ENCODE measurements at places on chromosomes 2 and 18.

- H3K27me3 ChIP-seq = no peaks in the 10 kb centered on the region
- no peaks in the 10 kb centered on the region for H3K36me3 ChIP-seq
- H3K4me3 ChIP-seq = no peak overlapping the region
- DNase-seq = no peak
- H3K4me1 ChIP-seq = no peaks in the 10 kb centered on the region
Observed at GRCh38 chr2:443741-444140, 155.8 kb upstream of the ALKAL2 start.

- no peak for DNase-seq
- no peaks in the 10 kb centered on the region for H3K4me1 ChIP-seq
- no peak overlapping the region for H3K27ac ChIP-seq
- H3K4me3 ChIP-seq = no peak overlapping the region
Observed at GRCh38 chr2:13485256-13485655, 768.5 kb downstream of the TRIB2 start.

GRCh38 chr2:239745386-239746227 is 279.5 kb downstream of the NDUFA10 start:
- H3K27ac ChIP-seq = no peak overlapping the region
- H3K4me1 ChIP-seq = no peaks in the 10 kb centered on the region
- no peaks in the 10 kb centered on the region for H3K27me3 ChIP-seq
- H3K36me3 ChIP-seq = no peaks in the 10 kb centered on the region

GRCh38 chr2:30947686-30948085 is 140.4 kb upstream of the CAPN13 start:
- no peaks in the 10 kb centered on the region for H3K27me3 ChIP-seq
- DNase-seq = no peak
- no peak overlapping the region for H3K27ac ChIP-seq
- no peaks in the 10 kb centered on the region for H3K36me3 ChIP-seq
- no peaks in the 10 kb centered on the region for H3K4me1 ChIP-seq

DNA sequence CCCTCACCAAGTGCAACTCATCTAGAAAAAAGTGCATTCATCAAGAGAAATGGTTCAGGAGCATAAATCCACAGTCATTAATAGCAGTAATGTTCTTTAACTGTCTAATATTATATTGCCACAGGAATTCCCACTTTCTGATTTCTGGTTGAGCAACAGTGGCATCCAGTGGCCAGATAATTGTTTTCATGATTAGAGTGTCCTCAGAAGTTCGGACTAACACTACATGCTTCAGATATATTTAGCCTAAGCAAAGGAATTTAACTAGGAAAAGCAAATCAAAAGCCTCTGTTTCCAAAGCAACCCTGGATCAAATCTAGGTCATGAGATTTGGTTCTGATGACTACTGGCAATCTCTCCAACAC is 9.8 kb upstream of the ERBB4 start:
- no peak for DNase-seq
- H3K27me3 ChIP-seq = no peaks in the 10 kb centered on the region
- no peaks in the 10 kb centered on the region for H3K36me3 ChIP-seq
- no peaks in the 10 kb centered on the region for H3K4me1 ChIP-seq

- H3K27me3 ChIP-seq = no peaks in the 10 kb centered on the region
- H3K27ac ChIP-seq = peak overlapping the region; percentile 22
- no peaks in the 10 kb centered on the region for H3K36me3 ChIP-seq
- H3K4me3 ChIP-seq = no peak overlapping the region
Observed at GRCh38 chr2:217555081-217555876, 447.5 kb downstream of the TNS1 start.

- H3K27ac ChIP-seq = no peak overlapping the region
- H3K27me3 ChIP-seq = no peaks in the 10 kb centered on the region
- DNase-seq = no peak
Observed at GRCh38 chr2:37827455-37827854, 97.6 kb upstream of the RMDN2 start.

GRCh38 chr2:16081316-16082200 is 141.2 kb downstream of the MYCN start:
- H3K27ac ChIP-seq = no peak overlapping the region
- no peaks in the 10 kb centered on the region for H3K4me1 ChIP-seq
- no peaks in the 10 kb centered on the region for H3K36me3 ChIP-seq
- DNase-seq = no peak
- H3K27me3 ChIP-seq = no peaks in the 10 kb centered on the region

DNA sequence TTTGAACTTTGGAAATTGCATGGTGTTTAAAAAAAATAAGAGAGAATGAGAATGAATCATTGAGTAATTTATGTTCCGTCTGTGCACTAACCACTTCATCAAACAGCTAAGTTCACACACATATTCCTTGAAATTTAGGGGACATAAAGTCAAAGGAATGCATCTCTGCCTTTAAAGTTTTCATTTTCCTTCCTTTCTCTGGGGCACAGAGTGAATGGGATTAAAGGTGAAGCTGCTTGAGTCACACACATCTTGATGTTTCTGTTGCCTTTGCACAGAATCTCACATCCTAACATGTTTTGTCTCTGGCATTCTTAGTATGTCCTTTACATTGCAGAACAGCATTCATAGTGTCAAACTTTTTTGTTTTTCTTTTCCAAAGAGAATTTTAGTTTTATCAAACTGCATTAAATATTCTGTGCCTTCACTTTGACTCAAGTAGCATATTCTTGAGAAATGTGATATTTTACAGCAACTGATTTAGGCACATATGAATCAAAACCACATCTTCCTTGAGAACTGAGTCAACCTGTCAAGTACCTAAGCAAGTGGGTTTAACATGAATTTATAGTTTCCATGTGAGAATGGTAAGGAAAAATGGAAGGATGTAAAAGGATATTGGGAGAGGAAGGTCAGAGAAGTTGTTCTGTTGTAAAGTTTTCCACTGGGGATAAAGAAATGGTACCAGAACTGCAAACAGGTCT is 169.1 kb upstream of the THUMPD2 start:
- DNase-seq = no peak
- H3K36me3 ChIP-seq = no peaks in the 10 kb centered on the region
- H3K4me3 ChIP-seq = no peak overlapping the region
- no peak overlapping the region for H3K27ac ChIP-seq
- H3K27me3 ChIP-seq = no peaks in the 10 kb centered on the region
- H3K4me1 ChIP-seq = no peaks in the 10 kb centered on the region

GRCh38 chr2:157782057-157782845 is 93.9 kb downstream of the ACVR1 start:
- H3K4me1 ChIP-seq = peaks cover 54% of the 10 kb centered on the region
- no peaks in the 10 kb centered on the region for H3K36me3 ChIP-seq
- no peak overlapping the region for H3K4me3 ChIP-seq
- no peak for DNase-seq

DNA sequence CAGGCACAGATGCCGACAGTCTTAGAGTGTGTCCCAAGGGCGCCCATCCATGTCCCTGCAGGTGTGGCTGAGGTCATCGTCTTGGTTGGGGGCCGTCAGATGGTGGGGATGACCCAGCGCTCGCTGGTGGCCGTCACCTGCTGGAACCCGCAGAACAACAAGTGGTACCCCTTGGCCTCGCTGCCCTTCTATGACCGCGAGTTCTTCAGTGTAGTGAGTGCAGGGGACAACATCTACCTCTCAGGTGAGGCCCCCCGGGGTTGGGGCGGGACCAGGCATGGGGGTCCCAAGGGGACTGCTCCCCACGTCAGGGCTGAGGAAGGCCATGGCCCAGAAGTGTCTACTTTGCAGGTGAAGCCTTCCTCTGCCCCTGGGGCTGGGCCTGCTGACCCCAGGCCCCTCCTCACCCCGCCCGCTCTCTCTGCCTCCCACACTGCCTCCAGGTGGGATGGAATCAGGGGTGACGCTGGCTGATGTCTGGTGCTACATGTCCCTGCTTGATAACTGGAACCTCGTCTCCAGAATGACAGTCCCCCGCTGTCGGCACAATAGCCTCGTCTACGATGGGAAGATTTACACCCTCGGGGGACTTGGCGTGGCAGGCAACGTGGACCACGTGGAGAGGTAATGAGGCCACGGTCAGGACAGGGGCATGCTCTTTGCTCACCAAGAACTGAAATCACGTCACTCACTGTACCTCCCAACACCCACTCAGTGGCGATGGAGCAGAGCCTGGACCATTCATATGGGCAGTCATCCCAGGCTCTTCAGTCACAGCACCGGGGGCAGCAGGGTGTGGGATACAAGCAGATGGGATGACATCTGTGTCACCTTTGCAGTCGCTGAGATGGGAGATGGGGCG is 230.8 kb downstream of the ATAD2B start:
- H3K27ac ChIP-seq = no peak overlapping the region
- peaks cover 6% of the 10 kb centered on the region for H3K4me1 ChIP-seq
- DNase-seq = no peak
- no peaks in the 10 kb centered on the region for H3K36me3 ChIP-seq
- H3K27me3 ChIP-seq = no peaks in the 10 kb centered on the region

- DNase-seq = no peak
- no peaks in the 10 kb centered on the region for H3K36me3 ChIP-seq
- no peak overlapping the region for H3K4me3 ChIP-seq
- no peaks in the 10 kb centered on the region for H3K27me3 ChIP-seq
- H3K27ac ChIP-seq = no peak overlapping the region
- no peaks in the 10 kb centered on the region for H3K4me1 ChIP-seq
Observed at GRCh38 chr2:239070466-239070865, 222.6 kb downstream of the TWIST2 start.

- no peak for DNase-seq
- H3K27me3 ChIP-seq = no peaks in the 10 kb centered on the region
- no peak overlapping the region for H3K27ac ChIP-seq
- H3K36me3 ChIP-seq = no peaks in the 10 kb centered on the region
Observed at GRCh38 chr2:110950281-110950680, 170.4 kb upstream of the BCL2L11 start.

DNA sequence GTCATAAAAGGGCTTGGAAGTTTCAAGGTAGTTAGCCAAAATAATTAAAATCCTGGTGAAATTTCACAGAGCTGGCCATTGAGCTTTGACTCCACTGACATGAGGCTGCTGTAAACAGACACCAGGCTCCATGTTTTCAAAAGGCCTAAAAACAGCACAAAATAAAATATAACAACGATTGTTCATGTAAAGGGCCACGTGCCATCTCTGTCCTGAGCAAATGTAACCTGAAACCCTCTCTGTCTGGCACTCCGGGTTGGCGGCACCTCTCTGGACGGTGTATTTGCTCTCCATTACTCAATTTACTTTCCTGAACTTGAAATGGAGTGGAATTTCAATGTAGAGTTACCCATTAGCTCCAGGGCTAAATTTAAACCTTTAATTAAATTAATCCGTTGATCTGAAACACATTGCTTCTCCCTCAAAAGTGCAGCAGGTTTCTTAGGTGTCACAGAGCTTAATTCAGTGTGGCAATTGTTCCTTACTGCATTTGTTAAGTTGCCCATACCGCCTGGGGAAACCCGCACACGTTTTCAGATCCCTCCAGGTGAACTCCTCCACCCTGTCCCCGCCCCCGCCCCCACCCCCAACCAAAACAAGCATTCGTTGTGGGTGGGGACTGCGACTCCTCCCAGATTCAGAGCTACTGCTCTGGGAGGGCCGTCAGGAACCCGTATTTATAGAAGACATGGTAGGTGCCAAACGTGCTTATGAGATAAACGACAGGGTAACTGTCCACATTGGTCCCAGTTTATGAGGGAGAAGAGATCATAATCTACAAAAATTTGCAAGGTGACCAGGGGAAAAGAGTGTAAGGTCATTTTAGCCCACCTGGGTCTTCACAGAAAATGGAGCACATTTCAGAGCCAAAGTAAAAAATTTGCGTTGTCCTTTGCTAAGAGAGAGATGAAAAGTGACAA is 1.2 kb upstream of the CABLES1 start:
- peaks cover 33% of the 10 kb centered on the region for H3K4me1 ChIP-seq
- H3K4me3 ChIP-seq = peak overlapping the region; percentile 50
- no peaks in the 10 kb centered on the region for H3K27me3 ChIP-seq

DNA sequence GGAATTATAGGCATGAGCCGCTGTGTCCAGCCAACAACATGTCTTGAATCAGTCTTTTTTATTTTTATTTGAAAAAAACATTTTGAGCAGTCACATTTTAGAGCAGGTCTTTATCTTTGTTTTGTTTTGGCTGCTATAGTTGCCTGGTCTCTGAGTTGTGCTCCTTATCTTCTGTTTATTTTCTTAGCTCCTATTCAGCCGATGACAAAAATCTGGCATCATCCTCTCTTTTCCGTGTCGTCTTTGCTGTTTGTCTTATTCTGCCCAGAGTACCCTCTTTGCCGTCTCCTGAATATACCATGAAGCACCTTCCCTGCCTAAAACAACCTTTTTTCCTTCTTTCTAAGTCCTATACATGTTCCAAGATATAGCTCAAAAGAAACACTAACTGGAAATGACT is 201.1 kb downstream of the THSD7B start:
- no peak overlapping the region for H3K4me3 ChIP-seq
- no peaks in the 10 kb centered on the region for H3K36me3 ChIP-seq

GRCh38 chr2:98658816-98659490 is 50.6 kb downstream of the UNC50 start:
- no peaks in the 10 kb centered on the region for H3K36me3 ChIP-seq
- DNase-seq = no peak
- no peak overlapping the region for H3K4me3 ChIP-seq
- H3K27ac ChIP-seq = no peak overlapping the region
- H3K27me3 ChIP-seq = no peaks in the 10 kb centered on the region

DNA sequence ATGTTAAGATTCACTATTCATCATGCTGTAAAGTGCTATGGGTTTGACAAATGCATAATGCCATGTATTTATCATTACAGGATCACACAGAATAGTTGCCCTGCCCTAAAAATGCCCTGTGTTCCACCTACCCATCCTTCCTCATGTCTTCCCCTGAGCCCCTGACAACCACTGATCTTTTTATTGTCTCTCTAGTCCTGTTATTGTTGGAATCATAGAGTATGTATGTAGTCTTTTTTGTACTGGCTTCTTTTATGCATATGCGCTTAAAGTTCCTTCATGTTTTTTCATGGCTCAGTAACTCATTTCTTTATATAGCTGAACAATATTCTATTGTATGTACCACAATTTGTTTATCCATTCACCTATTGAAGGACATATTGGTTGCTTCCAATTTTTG is 20.3 kb downstream of the CCDC150 start:
- H3K4me1 ChIP-seq = no peaks in the 10 kb centered on the region
- no peak for DNase-seq
- no peaks in the 10 kb centered on the region for H3K36me3 ChIP-seq
- no peak overlapping the region for H3K4me3 ChIP-seq
- H3K27ac ChIP-seq = no peak overlapping the region

DNA sequence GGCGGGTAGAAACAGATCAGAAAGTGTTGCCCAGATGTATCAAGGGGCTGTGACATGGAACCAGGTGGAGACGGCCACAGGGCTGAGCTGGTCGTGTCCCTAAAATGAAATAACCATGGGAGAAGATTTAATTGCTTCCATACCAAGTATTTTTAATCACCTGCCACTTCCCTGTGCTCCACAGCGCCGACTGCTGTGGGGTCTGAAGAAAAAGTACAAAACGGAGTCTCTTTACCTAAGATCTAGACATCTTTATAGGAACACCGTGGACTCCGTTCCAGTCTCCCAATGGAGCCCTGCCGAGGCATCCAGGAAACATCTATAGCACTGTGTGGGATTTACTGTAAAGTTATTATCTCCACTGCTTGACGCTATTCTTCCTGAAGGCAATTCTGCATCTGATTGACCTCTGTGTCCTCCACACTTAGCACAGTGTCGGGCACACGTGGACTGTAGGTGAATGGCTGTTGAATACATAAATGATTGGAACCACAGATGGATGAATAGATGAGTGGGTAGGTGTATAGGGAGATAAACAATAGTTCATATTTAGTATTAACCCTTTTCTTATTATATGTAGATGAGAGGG is 21.6 kb upstream of the GYPC start:
- H3K27me3 ChIP-seq = no peaks in the 10 kb centered on the region
- H3K36me3 ChIP-seq = no peaks in the 10 kb centered on the region
- no peak overlapping the region for H3K27ac ChIP-seq
- no peak for DNase-seq
- no peaks in the 10 kb centered on the region for H3K4me1 ChIP-seq

GRCh38 chr2:60926741-60927552 is 45.6 kb downstream of the REL start:
- no peak overlapping the region for H3K4me3 ChIP-seq
- no peaks in the 10 kb centered on the region for H3K27me3 ChIP-seq
- no peaks in the 10 kb centered on the region for H3K4me1 ChIP-seq
